ENCODE measurements at places on chromosomes 3 and 15.

DNA sequence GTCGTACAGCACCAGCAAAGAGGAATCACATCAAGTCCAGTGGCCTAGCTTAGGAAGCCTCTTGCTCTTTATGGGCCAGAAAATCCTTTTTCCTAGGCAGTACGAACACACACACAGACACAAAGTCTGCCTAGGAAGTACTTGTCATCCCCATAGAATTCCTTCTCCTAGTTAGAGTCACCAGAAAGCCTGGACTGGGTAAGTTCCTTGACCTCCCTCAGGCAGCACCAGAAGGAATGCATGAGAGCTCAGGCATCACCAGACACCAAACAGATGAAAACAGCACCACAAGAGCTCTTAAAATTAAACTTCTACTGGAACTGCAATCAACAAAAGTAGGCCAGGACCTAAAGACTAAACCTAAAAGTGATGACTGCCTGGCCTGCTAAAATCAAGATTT, 192.9 kb upstream of the CCDC54 start:
- no peak for DNase-seq

DNA sequence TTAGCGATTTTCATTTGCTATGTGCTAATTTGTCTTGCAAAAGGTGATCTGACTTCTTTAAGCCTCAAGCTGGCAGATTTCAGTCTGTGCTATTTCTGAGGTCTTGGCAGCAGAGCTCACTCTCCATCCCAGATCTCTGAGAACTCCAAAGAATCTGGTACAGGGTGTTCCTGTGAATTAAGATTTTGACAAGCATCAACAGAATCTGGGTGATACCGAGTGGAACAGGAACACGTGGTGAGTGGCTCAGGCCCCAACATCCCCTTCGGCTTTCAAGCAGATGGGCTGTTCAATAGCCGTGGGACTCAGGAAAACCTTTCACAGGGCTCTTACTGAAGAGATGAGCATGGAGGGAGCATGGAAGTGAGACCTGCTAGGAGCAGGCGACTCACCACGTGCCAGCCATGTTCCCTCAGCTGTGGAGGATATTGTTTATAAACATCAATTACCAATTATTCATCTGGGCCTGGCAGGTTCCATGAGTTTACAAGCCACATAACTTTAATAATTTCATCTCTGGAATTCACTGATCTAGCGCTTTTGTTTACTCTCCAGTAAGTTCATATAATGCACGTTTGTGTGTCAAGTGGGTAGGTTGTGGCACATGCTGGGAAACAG, 103.4 kb upstream of the SELENOK start:
- no peak for DNase-seq

DNA sequence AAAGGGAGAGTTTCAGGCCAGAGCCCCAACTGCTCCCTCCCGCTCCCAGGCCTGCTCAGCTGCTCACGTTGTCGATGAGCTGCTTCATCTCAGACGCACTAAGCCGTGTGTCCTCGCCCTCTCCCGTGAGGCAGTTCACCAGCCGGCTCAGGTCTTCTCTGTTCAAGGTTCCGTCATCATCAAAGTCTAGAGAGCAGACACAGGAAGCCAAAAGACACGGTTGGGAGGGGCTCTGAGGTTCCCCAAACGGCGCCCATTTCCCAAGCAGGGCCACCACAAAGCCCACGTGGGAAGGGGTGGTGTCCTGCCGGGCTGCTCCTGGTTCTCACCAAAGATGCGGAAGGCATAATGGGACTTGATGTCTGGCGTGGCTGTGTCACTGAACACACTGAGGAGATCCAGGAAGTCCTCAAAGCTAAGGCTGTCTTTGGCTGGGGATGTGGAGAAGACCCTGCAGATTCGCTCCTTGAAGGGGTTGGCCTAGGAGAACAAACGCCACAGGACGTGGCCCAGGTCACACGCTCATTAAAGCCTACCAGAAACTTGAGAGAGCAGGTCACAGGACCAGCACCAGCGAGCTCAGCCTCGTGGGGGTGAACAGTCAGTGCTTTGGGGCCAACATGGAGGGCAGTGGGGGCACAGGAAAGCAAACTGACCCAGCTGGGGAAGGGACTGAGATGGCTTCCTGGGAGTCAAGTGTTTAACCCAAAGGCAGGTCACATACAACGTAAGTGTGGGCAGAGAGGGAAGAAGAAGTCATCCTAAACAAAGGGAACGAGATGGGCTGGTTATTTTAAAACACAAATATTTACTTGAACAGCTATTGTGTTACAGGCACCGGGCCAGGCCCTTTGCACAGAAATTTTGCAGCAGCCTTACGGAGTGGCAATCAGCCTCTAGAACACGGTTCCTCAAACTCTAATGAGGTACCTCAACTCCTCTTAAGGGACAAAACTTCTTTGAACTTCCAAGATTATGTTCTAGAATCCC, 2.4 kb downstream of the CIB1 start:
- DNase-seq = no peak

DNA sequence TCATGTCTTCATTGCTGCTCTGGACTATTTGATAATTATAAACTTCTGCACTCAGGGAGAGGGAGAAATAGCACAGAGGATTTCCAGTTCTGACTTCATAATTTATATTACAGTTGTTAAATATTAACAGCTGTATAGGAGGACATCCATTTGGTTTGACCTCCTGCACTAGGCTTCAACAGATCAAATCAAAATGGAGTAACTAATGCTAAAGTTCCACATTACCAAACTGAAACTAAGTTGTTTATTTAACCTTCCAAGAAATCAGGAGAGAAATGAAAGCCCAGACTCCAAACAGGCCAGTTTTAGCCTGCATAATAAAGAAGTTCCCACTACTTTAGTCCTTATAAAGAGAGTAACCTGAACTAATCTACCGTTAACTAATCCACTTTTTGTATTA, 4.6 kb downstream of the PLSCR2 start:
- no peak for DNase-seq

GRCh38 chr3:149224736-149225594, 3.3 kb upstream of the CP start:
- peak; percentile 54 for DNase-seq

GRCh38 chr3:15556512-15556911, 35.0 kb upstream of the COLQ start:
- DNase-seq = no peak

- no peak for DNase-seq
These were observed 9.2 kb downstream of the FYCO1 start for GRCh38 chr3:45986303-45986982.
